NCI-H460 (cell line): ENCODE measurements at places on chromosomes 11 and 22. TPM values are rescaled to one million over a fixed set of nuclear protein-coding genes. Genes with fewer than 3 reads are reported as not detected.
A peak's percentile ranks its signal among the peaks of the same experiment; 100 is the strongest.

GRCh38 chr11:125946712-125947418, 1.0 kb downstream of the VSIG10L2 start:
- DNase-seq, result no peak

DNA sequence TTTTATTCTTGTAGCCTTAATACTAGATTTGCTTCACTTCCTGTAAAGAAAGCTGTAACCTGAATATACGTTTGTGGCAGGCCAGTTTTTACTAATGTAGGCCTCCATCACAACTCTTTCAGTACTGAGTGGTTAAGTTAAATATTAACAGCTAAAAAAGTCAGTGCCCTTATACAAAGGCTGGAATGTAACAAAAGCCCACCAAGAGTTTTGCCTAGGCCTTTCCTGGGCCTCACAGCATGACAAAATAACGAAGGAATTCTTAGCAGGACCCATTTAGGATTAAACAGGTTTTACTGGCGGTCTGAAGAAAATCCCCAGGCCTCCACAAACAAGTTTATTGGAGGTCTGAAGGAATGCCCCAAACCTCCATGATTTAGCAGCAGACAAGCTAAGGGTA, 43.7 kb downstream of the PIWIL3 start:
- DNase-seq, result no peak

- DNase-seq, result no peak
Measured at GRCh38 chr11:38510041-38510440, 1912.0 kb upstream of the RAG2 start.

GRCh38 chr22:25048659-25049647, 96.4 kb downstream of the KIAA1671 start:
- peak; percentile 56 for DNase-seq

DNA sequence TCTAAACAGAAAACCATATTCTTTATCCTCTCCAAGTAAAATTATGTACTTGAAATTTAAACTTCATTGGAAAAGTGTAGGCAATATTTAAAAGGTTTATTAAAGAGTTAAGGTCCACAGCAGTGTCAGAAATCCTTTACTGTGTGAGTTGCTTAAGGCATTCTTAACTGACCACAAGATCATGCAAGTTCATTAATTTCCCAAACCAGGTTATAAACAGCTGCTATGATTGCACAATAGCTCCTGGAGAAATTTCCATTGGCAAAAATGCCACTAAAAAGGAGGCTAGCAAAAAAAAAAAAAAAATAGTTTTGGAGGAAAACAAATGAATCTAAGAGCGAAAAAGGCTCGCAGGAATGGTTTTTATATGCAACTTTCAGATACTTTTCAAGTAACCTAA, 106.2 kb downstream of the ETS1 start:
- DNase-seq, result no peak

GRCh38 chr11:2803186-2804091, 82.1 kb downstream of the CDKN1C start:
- no peak for DNase-seq

GRCh38 chr22:26857169-26857568, 199.8 kb downstream of the MIAT start:
- no peak for DNase-seq

DNA sequence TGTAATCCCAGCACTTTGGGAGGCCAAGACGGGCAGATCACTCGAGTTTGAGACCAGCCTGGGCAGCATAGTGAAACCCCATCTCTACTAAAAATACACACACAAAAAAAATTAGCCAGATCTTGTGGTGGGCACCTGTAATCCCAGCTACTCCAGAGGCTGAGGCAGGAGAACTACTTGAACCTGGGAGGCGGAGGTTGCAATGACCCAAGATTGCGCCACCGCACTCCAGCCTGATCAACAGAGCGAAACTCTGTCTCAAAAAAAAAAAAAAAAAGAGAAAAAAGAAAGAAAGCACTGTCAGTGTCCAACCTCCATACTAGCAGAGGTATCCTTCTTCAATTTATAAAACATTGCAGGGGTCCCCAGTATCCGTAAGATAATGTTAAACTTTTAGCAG, 17.8 kb downstream of the RAB6A start:
- no peak for DNase-seq

DNA sequence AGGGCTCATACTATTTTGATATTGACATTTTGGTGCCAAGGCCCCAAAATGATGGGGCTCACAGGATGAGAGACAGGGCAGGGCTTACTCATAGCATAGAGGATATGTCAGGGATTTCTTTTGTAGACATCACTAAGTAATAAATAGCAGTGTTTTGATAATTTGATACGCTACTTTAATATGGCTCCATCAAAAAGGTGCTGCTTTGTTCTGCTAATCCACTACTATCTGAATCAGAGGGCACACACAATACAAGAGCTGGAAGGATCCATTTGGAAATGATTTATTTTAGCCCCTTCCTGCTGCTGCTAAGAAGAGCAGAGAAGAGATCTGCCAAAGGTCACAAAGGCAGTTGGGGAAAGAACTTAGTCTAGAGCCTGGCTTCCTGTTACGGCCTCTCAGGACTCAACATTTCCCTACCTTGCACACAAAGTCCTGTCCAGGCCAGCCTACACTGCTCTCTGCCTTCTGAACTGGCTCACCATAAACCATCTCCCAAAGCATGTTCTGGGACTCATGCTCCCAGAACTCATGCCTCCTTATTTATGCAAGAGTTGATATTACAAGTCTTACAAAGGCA, 261.3 kb upstream of the ARHGAP20 start:
- DNase-seq, result no peak

DNA sequence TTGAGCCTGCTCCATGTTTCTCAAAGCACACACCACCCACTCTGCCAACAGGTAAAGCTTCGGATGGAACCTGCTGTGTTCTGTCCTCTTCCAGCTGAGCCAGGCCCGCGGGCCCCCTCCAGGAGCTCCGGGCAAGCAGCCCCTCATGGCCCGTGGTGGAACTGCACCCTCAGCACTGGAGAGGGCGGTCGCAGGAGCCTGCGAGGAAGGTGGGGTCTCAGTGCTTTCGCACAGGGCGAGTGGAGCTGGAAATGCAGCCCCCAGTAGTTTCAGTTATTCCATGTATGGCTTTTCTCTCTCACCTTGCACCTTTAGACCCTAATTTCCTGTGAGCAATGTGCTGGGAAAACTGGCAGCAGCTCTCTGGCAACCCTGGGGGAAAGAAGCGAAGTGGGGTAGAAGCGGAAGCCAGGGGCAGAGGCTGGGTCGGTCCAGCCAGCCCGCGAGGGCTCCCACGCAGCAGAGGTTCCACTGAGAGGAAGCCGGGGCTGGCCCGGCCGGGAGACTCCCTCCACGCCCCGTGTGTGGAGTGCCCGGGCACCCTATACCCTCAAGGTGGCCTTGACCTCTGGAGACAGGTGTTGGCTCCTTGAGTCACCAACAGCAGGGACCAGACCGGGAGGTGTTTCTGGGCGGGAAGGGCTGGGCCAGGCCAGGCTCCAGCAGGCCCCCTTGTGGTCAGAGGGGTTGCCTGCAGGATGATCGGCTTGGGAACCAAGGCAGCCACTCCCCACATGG, 119.9 kb upstream of the TMEM45B start:
- peak; percentile 8 for DNase-seq

DNA sequence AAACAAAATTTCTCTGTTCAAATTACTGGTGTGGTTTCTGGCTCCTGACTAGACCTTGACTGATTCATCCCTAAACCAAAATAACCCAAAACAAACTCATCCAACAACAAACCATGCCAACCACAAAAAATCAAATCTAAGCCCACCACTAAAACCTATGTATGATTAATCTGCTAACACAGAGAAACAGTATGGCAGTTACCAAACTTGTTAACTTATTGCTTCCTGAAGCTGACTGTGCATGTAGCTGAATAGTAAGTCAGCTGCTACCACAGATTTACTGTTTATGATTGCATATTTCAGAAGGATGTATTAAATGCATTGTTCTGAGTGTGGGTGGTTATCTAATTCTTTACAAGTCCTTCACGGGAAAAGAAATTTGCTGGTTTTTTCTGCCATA, 231.1 kb downstream of the SWAP70 start:
- no peak for DNase-seq

DNA sequence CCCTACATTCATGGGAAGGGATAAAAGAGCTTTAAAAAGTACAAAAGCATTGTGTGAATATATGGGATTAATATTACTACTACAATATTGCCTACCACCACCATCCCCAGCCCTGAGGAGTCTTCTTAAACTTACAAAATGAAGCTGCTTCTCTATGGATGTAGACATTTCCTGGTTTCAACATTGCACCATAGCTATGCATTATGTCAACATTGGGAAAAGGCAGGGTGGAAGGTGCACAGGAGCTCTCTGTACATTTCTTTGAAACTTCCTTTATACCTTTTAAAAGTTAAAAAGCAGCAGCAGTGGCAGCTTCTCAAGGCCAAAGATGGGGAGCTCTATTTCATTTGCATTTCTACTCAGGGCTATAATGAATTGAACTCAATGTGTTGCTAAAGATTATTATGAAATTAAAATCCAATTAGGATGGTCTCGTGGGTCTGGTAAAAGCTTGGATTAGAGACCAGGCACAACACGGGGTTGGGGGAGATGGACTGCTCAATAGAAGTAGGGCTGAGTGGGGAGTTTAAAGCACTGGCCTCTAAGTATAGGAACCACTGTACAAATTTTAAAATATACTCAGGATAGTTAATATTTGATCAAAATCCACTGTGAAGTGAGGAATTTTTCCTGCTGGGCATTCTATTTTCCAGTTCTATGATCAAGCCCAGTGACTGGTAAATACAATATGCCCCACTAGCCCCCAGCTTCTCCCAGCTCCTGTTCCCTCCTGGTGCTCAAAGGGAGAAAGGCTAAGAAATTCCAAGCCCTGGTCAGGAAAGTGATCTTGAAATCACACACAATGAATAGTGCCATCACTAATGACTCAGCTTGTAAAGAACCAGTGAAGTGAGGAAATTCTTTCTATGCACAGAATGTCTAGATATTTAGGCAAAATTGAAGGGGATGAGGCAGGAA, 362.7 kb upstream of the CCDC90B start:
- peak; percentile 49 for DNase-seq

- DNase-seq, result no peak
Measured at GRCh38 chr22:36891646-36892045, 21.8 kb upstream of the CSF2RB start.

GRCh38 chr11:86396396-86396795, 21.7 kb downstream of the CCDC81 start:
- DNase-seq, result no peak

GRCh38 chr11:1109101-1109917, 34.6 kb downstream of the MUC2 start:
- no peak for DNase-seq

DNA sequence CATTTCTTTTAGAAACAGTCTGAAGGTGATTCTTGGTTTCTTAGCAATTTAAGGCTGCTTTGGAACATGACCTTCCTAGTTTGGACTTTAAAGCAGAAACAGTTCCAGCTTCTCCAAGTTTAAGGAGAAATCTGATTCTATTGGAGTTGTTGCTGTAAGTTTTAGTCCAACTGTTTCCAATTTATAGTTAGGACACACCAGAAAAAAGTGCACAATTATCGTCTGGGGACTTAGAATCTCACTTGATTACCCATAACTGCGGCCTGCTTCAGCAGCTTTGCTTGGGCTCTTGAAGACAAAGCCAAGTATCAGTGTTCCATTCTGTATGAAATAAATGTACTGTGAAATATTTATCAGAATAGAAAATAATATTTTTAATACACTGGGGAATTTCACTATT, 246.6 kb downstream of the TMEM135 start:
- DNase-seq, result no peak

GRCh38 chr11:17396598-17397310, 8.3 kb upstream of the KCNJ11 start:
- DNase-seq, result no peak

GRCh38 chr11:74702383-74703007, 28.7 kb downstream of the CHRDL2 start:
- peak; percentile 60 for DNase-seq

- no peak for DNase-seq
Measured at GRCh38 chr11:110097459-110098012, 4.3 kb downstream of the ZC3H12C start.

DNA sequence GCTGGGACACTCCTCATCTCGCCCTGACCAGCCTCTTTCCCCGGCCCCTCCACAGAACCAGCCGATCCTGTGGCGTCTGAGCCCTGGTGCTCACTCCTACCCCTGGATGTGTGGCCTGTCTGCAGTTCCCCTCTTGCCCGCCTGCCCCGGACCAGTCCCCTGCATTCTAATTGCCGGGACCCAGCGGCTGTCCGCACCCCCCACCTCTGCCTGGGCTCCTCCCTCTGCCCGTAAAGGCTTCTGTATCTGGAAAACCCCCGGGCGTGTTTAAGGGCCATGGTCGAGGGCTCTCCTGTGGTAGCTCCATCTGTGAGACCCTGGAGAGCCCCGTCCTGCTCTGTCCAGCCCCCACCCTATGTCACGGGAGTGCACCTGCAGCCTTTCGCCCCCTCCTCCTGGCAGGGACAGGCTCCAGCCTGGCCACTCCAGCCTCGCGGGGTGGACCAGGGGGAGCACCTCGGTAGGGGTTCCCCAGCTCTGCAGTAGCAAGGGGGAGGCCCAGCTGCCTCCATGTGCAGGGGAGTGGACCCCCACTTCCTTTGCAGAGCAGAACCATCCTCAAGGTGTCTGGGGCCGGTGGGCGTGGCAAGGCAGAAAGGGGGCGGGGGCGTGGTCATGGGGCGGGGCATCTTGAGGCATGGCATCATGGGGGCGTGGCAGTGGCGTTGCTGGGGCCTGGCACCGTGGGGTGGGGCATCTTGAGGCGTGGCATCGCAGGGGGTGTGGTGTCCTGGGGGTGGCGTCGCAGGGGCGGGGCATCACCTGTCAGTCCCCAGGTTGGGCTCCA, 430.4 kb downstream of the TBC1D22A start:
- peak; percentile 16 for DNase-seq

- peak; percentile 55 for DNase-seq
Measured at GRCh38 chr22:31230871-31231621, 18.9 kb downstream of the LIMK2 start.

- DNase-seq, result peak; percentile 11
Measured at GRCh38 chr11:43825217-43825816, 55.3 kb upstream of the ALKBH3 start.

DNA sequence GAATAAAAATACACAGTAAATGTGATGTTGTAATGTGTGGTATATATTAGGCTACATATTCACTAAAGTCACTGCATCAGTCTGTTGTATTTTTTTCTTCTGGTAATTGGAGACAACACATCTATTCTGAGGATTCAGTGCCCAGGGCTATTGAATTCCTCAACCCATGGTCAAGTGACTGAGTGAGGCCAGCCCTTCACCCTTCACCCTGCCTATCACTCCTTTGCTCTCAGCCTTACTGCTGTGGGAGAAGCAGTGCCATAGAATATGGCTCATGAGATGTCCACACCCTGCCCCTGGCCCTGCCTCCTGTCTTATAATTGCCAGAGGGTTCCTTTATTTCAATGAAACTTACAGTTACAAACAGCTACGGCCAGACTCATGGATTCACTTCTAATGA, 295.6 kb downstream of the NTM start:
- no peak for DNase-seq

C11orf42 gene
- not detected in 2 replicates for total RNA-seq

TTC36 gene
- not detected in 2 replicates for total RNA-seq

ASPHD2 gene
- total RNA-seq, result 0.49 and 0.77 TPM in 2 replicates

TMEM126A gene
- total RNA-seq, result 68.5 and 78.3 TPM in 2 replicates

RASD2 gene
- total RNA-seq, result 0.02 TPM in 1 of 2 replicates, not detected in the other

KCNQ1 gene
- 0.26 TPM in 1 of 2 replicates, not detected in the other for total RNA-seq

RHOD gene
- 6.5 and 8.9 TPM in 2 replicates for total RNA-seq

HDAC10 gene
- total RNA-seq, result 13.9 and 14.4 TPM in 2 replicates

KDELR3 gene
- total RNA-seq, result 9.7 and 10.9 TPM in 2 replicates

OTOG gene
- total RNA-seq, result 0.06 TPM in 1 of 2 replicates, not detected in the other
